ENCODE measurements at places on chromosomes 6 and 20. TPM values are rescaled to one million over a fixed set of nuclear protein-coding genes. Genes with fewer than 3 reads are reported as not detected.

Gene LRP11
- total RNA-seq: 35.1 TPM

Gene SLC17A1
- total RNA-seq: not detected

Gene KLHDC3
- 52.1 TPM for total RNA-seq

Gene UST
- 14.2 TPM for total RNA-seq

GRCh38 chr20:8144282-8145245 lies 12.5 kb downstream of the PLCB1 start:
- DNase-seq: no peak

DNA sequence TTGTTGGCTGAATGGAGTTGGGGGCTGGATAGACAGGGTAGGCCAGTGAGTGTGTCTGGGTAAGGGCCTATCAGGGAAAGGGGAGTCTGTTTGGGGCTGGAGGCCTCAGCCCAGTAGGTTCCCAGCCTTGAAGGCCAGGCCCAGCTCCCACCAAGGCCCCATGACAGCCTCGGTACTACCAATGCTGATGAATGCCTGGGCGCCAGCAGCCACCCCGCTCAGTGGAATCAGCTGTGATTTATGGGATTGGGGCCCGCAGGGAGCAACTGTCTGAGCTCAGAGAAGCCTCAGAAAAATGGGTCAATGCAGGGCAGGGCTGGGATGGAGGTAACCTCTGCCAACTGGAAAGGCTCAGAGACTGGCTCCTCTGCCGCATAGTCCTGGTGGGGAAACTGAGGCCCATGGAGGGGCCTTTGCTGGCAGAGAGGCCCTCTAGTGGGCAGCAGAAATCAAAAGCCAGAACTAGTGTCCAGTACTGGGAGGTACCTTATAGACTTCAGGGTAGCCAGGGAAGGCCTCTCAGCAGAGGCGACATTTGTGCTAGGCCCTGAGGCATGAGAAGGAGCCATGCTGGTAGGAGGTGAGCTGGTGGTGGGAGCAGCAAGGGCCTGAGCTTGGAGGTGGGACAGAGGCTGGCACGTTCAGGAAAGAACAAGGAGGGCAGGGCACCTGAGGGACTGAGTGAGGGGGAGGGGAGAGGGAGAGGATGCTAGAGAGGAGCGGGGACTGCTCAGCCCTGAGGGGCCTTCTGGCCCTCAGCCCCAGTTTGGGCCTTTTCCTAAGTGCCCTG lies 36.4 kb downstream of the DLGAP4 start:
- no peak for DNase-seq

DNA sequence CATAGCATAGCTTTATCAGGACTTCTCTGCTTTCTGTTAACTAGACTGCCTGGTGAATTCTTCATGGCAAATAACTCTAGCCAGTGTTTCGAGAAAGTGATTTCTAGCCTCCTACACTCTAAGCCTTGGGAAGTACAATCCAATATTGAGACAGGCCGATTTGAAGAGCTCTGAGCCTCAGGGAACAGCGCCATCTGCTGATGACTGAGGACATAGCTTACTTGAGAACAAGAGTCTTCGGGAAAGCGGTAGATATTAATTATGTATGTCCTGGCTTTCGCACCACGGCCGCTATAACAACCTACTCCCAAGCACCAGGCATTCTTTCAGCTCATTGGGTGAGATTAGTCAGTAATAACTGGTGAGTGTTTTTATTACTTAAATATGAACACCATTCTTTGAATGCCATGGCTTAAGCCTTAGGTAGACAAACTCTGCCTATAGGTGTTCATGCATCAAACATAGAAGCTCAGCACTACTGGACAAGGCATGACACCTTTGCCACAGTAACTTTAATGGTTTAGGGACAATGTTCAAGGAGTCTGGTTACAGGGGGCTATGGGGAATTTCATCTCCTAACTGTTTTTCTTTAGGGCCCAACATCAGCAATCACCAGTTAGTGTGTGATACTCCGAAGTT lies 518.6 kb downstream of the BMP2 start:
- no peak for DNase-seq

DNA sequence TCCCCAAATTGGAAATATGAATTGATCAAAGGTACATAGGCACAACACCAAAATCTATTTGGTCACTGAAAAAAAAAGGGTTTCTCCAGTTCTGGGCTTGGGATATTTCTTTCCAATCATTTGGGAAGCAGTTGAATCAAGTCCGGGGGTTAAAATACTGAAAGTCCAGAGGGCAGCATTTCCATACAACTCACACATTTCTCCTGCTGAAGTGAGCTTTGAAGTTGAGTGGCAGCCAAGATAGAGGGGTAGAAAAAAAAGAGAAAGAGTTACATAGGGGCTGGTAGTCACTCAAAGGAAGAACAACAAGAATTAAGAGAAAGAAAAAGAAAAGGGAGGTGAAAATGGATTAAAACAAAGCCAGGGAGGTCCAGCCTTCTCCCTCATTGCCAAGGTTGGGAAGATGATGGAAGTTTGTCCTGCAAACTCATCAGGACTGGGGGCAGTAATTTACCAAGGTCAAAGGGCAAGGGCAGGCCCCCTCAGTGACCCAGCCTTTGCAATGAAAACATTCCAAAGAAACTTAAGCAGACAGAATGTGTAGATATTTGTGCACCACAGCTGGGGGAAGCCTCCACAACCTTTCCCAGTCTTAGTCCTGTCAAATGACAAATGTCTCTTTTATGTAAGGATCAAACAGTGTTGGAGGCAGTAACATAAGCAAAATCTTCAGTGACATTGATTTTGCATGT lies 525.3 kb upstream of the JARID2 start:
- no peak for DNase-seq

GRCh38 chr6:132590362-132590761 lies 821 bp upstream of the TAAR5 start:
- DNase-seq: no peak

DNA sequence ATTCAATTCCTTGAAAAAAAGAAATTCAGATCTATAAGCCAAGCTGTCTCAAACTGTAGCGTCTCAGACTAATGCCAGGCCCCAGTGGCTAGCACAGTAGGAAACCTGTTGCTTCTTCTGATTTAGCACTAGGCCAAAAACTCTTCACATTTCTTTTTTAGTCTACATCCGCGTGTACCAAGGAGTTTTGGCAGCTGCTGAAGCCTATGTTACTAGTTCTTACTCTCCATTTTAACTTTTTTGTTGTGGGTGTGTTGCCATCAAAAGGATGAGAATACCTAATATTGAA lies 65.0 kb upstream of the BTN3A2 start:
- DNase-seq: no peak

GRCh38 chr6:52284131-52284459 lies 447 bp downstream of the MCM3 start:
- no peak for DNase-seq

DNA sequence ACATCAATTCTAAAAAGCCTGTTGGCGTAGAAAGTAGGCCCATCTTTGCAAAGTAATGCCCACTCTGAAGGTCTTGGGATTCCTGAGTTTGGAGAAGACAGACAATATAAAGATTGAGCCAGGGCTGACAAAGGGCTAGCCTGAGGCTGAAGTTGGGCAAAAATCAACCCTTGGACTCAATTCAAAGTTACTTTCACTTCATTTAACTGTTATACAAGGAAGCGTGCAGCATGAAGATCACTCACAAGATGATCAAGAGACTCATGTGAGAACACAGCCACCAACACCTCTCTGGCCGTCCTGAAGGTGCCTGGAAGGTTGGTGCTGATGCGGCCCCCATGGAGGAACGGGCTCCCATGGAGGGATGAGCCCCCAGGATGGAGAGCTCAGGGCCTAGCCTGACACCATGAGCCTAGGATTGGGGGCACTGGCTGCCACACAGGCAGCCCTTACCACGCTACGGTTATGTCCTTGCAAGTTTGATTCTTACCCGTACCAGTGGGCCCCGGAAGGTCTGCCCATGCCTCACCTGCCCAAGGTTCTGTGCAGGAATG lies 26.6 kb downstream of the FOXC1 start:
- no peak for DNase-seq

- DNase-seq: no peak
These were observed 29.4 kb downstream of the UTRN start for GRCh38 chr6:144314562-144314961.

All from vagina (tissue), 2 donors.